ENCODE measurements at places on chromosomes 4 and X.

GRCh38 chrX:115491766-115492165 lies 69.2 kb upstream of the PLS3 start:
- DNase-seq: no peak

GRCh38 chr4:153137677-153138630 lies 66.3 kb upstream of the TRIM2 start:
- no peak for DNase-seq

- DNase-seq: no peak
Measured at GRCh38 chr4:68463796-68464195, 16.5 kb downstream of the TMPRSS11E start.

DNA sequence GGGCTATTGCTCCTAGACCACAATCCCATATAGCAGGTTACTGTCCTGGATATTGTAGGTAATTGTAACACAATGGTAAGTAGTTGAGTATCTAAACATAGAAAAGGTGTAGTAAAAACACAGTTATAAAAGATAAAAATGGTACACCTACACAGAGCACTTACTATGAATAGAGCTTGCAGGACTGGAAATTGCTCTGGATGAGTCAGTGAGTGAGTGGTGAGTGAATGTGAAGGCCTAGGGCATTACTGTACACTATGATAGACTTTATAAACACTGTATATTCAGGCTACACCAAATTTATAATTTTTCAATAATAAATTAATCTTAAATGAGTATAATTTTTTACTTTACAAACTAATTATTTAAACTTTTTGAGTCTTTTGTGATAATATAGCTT lies 425.7 kb downstream of the PABPC4L start:
- DNase-seq: no peak

DNA sequence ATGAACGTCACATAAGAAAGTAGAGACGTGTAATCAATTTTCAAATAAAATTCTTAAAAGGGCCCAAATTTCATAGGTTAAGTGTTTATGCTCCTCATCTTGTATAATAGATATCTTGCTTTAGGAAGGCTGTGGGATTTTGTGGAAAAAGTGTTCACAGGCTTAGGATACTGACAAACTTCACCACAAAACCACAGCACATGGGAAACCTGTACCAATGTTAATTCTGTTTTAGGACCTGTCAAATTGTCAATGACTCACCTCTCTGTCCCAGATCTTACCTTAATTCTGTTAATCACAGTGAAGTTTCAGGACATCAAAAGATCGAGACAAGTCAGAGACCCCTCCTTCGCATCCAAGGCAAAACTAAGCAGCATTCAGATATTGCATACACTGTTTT lies 24.2 kb downstream of the FGFBP1 start:
- DNase-seq: no peak

- no peak for DNase-seq
Measured at GRCh38 chrX:7283741-7284140, 135.8 kb upstream of the PUDP start.

DNA sequence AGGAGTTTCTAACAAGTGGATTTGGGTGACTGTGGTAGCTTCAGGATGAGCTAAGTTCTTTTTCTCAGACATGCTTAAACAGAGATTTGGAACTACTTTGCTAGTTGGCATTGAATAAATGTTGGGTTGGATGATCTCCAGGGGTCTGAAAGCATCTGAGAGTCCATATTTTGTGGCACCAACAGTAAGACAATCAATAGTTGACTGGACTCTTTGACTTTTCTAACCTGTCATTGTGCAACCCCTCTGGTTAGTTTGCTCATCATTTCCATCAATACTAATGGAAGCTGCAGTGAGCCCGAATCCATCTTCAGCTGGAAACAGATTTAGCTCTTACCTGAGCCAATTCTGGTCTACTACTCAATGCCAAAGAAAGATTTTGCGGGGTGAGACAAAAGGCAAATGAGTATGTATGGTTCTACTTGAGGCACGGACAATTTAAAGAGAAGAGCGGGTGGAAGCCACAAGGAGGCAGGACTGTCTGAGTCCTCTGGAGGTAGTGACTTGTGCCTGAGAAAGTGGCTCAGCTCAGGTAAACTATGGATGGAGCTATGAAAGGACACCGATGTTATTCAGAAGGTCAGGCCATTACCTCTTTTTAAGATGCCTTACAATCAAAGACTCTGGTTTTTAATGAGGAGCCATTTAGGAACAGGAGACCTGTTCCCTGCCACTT lies 118.7 kb downstream of the MID1IP1 start:
- DNase-seq: no peak

DNA sequence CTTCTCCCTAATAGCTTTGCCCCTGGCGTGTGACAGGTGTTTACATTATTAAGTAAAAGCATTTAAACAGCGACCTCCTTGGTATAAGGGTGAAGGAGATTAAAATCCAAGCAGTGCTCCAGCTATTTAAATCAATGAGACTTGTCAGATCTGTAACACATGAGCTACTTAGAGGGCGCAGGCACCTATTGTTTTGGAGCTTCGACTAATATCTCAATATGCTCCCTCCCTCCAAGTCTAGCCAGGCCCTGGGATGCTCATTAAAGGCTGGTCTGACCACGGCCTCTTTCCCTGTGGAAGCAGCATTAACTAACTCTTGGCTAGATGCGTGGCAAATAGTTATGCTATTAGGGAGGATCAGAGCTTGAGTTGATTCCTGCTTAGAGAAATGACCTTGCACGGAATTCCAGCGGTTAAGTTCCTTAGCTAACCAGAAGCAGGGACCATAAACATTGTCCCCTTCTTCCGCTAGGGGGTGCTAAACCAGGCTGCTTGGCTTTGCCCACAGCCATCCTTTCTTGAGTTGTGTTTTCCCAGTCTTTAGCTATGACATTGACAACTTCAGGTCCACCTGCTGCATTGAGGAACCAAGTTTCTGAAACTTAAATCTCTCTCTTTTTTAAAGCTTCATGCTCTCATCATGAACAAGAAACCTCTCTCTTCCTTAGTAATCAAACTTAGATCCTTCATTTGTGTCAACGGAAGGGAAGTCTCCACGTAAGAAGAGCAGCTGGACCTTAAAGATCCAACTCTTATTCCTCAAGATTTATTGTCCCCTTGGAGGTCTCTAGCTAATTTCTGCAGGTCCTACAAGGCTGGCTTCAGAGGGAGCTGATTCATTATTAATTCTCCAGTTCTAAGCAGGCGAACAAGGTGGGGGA lies 80.7 kb upstream of the IGFBP7 start:
- no peak for DNase-seq

DNA sequence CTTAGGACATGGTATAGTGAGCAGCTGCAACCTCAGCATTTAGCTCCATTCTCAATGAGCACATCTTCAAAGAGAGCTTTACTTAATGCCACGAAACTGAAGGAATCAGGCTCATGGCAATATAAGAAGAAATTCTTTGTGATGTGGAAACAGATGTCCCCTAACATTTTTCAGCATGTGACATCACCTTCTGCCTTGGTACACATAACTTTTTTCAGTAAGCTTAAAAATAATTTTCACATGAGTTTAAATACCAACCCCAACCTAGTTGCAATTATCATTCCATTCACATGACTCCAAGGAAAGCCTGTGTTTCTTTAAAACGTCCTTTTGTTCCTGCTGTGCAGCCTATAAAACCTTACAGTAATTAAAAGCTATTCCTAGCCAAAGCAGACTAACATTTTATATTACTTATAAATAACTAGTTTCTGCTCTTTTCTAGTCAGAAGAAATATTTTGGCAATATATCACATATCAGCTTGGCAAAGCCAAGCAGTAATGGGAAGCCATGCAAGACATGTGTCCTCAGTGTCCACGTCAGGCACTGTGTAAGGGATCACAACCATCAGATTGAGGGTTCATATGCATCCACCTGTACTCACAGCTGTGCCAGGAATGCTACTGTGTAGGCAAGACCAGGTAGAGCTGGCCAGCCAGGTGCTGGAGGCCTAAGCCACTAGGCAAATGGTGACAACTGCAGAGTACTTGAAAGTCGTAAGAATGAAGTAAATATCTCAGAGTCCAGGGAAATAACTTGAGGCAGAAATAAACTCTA lies 466.6 kb downstream of the INPP4B start:
- DNase-seq: peak; percentile 91

GRCh38 chr4:11603591-11604194 lies 175.0 kb upstream of the HS3ST1 start:
- no peak for DNase-seq

- peak; percentile 98 for DNase-seq
Measured at GRCh38 chr4:7828011-7828720, 111.5 kb downstream of the AFAP1 start.

GRCh38 chr4:7855731-7856130 lies 83.9 kb downstream of the AFAP1 start:
- no peak for DNase-seq

DNA sequence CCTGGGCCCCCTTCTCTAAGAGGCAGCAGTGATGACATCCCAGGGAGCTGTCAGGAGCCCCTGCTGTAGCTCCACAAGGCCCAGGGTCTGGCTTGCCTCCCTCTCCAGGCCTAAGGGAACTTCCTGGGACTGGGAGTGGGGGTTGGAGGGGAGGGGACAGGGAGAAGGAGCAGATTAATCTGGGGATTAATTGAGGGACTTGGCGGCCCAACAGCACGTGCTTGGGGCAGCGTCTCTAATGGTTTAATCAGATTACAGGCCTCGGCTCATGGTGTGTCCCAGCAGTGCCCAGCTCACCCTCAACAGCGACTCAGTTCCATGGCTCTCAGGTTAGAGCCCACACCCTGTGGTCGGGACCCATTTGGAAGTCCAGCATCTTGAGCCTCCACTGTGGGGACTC lies 47.9 kb downstream of the EFNB1 start:
- DNase-seq: no peak

DNA sequence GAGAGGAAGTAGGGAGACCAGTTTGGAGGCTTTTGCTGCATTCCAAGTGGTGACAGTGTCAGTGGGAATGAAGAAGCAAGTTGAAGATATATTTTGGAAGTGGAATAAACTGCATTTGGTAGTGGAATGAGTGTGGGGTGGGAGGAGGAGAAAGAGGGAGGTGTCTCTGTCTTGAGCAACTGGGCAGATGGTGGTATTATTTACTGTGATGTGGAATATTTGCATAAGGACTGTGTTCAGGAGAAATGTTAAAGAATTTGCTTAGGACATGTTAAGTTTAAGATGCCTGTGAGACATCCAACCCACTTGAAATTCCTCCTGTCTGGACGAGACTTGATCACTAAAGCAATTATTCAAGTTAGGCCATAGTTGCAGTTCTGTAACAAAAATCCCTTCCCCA lies 448.9 kb upstream of the AMOT start:
- no peak for DNase-seq

- DNase-seq: no peak
Measured at GRCh38 chrX:39665830-39666518, 431.8 kb downstream of the BCOR start.

DNA sequence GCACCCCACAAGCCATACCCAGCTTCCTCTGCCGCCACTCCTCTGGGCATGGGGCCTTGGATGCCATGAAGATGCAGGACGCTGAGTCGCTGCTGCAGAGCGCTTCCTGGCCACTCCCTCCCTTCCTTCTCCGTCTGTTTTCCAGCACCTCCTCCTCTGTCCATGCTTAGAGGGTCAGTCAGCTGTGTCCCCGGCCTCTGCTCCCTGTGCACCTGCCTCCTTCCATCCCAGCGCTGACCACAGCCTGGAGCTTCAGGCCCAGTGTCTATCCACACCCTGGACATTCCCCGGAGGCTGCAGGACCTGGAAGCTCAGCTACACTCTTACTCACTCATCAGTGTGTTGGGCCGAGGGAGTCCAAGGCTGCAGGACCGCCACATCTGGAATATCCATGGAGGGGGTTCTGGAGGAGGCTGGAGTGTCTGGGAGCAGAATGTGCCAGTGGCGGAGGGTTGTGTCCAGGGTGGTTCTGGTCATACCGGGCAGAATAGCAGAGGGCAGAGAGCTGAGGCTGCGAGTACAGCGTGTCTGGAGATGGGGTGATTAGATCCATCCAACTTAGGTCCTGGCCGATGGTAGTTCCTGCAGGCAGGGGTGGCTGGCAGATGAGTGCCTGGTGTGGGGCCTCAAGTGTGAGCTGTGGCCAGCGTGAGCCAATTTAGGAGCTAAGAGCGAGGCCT lies 58.6 kb upstream of the ADRA2C start:
- no peak for DNase-seq

- no peak for DNase-seq
Measured at GRCh38 chr4:83115656-83116285, 1.2 kb upstream of the PLAC8 start.

- no peak for DNase-seq
Measured at GRCh38 chr4:160175064-160175643, 1072.3 kb downstream of the RAPGEF2 start.

DNA sequence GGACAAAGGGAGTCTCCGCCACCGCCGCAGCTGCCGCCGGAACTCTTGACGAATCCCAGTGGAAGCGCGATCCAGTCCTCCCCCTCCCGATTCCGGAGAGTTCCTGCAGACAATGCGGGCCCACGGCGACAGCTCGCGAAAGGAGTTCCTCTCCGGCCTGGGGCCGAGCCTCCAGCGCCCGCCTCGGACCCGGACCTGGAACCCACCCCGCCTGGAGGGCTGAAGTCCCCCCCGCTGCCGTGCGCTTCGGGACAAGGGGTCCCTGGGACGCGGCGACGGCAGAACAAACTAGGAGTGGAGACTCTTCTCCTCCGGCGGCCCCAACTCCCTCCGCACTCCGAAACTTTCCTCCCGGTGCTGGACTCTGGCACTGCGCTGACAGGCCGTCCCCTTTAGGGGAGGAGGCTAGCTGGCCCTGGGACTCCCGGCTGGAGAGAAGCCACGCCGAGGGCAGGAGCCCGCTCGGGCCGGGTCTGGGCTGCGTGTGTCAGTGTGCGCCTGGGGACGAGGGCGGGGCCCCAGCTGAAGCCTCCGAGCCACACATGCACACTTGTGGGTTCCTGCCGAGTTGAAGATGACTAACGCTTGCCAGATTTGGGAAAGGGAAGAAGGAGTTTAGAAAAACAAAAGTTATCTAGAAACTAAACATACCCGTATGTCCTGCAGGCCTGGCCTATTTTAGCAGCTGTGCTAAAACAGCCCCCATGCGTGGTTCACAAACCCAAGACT lies at the start of gene ANTXR2:
ANTXR2 (minus strand) TSS at position 486 of the 729 bp plus-strand sequence. CDS start 669 bp downstream, outside the sequence.
- peak; percentile 88 for DNase-seq

- no peak for DNase-seq
Measured at GRCh38 chr4:146525754-146526153, 4.0 kb upstream of the SLC10A7 start.

DNA sequence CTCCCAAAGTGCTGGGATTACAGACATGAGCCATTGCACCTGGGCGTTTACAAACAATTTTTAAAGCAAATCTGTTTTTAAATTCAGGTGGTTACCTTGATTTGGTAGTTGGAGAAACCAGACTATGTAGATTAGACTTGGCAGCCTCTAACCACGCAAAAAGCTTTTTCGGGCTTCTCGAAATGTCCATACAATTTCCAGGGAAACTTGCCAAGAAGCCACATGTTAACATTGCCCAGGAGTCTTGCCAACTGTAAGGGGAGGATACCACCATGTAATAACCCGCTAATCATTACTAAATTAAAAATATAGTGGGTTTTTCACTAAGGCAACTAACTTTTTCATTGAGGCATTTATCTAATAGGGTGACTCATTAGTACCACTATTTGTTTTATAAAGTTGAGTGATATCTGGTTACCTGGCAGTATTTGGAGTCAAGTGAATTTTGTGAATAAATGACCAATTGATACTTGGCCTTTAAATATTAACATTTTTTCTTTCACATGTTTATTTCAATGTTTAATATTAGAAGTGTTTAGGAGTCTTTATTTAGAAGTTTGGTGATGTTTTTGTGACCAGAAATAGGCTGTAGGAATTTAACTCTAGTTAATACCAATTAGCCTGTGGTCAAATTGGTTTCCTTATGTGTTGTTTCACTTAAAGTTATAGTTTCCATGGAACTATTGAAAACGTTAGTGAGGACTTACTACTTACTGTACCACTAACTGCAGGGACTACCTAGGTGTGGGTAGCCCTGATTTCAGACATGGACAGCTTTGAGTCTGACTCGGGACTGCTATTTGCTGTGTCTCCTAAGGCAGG lies 61.3 kb downstream of the CLDN34 start:
- DNase-seq: no peak

Data from fibroblast of skin of left quadriceps (primary cell).